ENCODE measurements at places on chromosomes 2 and 18.
A peak's percentile ranks its signal among the peaks of the same experiment; 100 is the strongest.

- DNase-seq, result no peak
Measured at GRCh38 chr2:105449076-105449475, 50.2 kb upstream of the FHL2 start.

- no peak for DNase-seq
Measured at GRCh38 chr18:73681912-73682311, 465.7 kb downstream of the FBXO15 start.

DNA sequence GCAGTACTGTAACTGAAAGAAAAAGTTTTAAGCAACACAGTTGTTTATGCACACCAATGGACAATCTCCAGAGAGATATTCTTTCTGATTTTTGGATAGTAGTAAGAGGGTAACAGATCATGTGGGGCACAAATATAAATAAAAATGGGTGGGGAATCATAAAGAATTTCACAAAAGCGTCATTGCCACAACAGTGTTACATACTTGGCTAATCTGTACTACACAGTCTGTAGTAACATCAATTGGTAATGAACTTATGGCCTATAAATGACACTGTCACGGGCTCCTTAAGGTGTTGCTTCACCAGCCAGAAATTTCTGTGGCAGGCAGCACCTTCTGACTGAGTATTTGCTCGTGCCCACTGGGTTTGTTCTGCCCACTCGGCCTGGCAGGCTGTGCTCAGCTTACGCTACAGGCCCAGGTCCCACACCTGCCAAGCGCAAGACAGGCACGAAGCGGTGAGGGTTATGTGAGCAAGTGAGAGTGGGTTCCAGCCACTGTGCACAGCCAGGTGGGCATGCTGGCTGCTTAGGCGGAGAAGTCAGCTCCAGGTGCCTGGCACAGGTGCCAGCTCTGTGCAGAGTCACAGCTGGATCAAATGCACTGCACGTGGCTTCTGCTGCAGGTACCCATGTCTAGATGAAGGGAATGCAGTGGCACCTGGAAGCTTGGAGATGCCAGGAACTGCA lies 532.5 kb upstream of the SLC39A10 start:
- DNase-seq, result no peak

DNA sequence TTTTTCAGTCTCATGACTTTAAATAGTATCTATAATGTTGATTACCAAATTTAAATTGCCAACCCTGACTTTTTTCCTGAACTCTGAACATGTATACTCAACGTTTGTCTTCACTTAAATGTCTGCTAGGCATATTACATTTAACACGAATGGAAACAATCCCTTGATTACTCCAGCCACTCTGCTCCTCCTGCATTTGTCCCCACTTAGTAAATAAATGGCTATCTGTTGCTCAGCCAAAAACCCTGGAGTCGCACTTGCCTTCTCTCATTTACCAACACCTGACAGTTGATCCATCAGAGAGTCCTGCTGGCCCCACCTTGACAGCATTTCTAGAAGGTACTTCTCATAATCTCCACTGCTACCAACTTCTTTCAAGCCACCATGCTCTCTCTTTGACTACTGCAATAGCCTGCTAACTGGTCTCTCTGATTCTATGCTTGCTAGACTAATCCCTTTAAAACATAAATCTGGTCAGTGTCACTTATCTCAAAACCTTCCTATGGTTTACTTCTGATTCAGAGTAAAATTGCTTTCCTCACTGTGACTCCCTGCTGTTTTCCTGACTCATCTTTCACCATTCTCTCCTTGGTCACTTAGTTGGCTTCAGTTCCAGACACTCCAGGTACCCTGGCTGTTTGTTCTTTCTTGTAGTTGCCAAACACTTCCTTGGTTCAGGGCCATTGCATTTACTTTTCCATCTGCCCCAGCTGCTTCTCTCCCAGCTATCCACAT lies 31.9 kb downstream of the SPAG16 start:
- DNase-seq, result peak; percentile 49

GRCh38 chr2:85723707-85724360 lies 29.7 kb downstream of the GNLY start:
- DNase-seq, result peak; percentile 47

DNA sequence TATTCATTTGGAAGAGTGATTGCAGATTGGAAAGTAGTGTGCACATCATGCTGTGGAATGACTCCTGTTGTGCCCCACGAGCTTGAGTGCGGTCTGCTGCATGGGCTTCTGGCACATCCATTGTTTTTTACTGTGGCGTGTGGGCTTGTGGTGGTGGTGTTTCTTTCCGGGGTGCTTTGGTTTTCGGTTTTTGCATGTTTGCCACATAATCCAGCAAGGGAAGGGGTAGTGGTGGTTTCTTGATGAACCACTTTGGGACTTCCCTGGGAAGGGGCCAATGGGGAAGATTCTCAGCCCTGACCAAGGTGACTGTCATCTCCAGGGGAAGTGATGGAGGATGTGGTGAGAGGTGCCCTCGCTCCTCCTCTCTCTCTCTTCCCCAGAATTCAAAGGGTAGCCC lies 57.0 kb downstream of the COA5 start:
- no peak for DNase-seq

GRCh38 chr2:17416884-17417391 lies 101.3 kb downstream of the RAD51AP2 start:
- DNase-seq, result peak; percentile 99

- no peak for DNase-seq
Measured at GRCh38 chr18:47815486-47816270, 114.8 kb downstream of the SMAD2 start.

DNA sequence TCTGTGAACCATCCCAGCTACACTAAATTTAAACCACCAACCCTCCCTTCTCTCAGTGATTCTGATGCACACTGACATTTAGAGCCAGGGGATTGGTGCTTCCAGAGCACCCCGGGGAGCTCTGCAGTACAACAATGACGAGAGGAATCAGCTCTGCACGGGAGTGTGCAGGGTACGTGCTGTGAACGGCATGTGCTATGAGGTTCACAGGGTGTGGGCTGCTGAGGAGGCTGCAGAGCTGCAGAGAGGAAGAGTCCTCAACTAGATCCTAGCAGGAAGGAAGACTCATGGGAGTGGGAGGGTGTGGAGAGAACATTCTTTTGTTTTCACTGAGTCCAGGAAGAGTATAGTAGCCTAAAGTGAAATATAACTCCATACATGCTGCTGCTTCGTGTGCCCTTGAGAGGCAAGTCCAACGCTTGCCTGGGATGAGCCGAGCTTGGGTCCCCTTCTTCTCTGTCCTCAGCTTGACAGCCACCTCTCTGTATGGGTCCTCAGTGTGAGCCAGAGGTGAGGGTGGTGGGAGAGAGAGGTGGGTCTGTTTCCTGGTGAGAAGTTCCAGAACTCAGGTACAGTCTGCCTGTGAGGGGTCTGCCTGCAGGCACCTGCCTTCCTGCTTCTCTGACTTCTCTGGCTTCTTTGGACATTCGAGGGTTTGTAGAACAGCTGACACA lies 118.8 kb downstream of the CTIF start:
- DNase-seq, result peak; percentile 52

DNA sequence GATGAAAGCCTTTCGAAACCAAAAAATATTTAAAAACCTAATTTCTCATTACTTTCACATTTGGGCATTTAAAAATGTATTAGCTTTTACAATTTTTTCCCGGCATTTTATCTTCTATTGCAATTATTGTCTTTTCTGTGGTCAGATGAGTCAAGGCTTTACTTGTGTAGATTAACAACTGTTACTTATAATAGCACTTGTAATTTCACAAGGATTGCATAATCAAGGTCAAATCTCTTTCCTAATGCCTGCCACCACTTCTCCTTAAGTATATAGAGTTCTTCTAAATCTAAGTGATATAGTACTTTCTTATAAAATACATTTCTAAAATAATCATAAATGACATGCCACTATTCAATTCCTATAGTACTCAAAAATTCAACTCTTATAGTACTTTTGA lies 67.2 kb downstream of the SLC8A1 start:
- peak; percentile 81 for DNase-seq

Measured in fibroblast of skin of right biceps (primary cell).